ENCODE measurements at places on chromosomes 6 and 20.

DNA sequence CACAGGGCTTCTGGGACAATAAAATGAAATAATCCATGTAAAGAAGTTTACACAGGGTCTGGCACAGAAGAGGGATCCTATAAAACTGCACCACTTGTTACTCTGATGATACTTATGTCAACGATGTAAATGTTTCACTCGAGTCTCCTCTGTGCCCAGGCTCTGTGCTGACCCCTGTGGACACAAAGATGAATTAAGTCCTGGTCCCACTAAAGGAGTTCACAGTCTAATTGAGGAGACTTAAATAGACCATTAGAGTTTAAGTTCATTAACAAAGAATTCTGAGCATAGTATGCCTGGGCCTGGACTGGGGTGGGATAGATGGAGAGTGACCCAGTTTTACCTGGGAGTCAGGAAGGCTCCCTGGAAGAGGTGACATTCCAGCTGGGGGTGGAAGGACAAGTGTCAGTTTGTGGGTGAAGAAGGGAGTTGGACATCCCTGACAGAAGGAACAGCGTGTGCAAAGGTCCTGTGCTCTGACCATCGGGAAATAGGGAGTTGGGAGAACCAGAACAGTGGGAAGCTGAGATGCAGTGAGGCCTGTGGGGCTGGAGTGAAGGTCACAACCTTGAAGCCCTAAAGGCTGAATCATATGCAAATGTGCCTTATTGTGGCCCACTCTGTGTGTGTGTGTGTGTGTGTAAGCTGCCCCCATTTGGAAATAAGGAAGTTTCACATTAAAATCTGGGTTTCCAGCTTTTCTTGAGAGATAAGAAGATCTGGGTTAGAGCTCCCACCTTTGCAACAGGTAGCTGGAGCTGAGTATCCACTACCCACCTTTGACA is 1.1 kb downstream of the OCSTAMP start:
- no peak for DNase-seq

DNA sequence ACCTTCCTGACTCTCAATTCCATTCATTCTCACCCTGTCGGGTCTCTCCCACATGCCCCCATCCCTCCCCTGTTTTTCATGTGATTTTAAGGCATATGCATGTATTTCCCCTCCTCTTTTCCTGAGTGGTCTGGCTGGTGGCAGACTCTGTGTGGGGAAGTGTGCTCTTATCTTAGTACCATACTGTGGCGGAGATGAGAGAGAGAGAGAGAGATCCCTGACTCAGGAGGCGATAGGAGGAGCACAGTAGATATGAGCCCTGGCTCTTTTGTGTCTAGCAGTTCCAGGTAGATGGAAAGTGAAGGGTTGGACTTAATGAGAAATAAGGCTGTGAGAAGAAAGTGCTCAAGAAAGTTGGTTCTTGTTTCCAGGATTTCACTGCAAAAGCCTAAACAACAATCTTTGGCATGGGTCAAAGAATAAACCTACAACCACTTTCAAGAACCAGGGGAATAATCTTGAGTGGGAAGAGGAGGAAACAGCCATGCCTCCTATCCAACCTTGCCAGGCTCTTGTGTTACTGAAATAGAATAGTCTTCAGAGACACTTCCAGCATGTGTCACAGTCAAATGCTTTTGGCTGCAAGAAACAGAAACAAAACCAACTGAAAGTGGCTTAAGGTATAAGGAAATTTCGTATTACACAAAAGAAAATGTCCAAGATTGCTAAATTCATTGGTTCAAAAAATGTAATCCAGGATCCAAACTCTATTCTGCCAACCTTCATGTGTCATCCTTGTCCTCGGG is 123.8 kb upstream of the MYLIP start:
- no peak for DNase-seq

GRCh38 chr6:140845701-140846100 is 1287.0 kb upstream of the GJE1 start:
- no peak for DNase-seq

DNA sequence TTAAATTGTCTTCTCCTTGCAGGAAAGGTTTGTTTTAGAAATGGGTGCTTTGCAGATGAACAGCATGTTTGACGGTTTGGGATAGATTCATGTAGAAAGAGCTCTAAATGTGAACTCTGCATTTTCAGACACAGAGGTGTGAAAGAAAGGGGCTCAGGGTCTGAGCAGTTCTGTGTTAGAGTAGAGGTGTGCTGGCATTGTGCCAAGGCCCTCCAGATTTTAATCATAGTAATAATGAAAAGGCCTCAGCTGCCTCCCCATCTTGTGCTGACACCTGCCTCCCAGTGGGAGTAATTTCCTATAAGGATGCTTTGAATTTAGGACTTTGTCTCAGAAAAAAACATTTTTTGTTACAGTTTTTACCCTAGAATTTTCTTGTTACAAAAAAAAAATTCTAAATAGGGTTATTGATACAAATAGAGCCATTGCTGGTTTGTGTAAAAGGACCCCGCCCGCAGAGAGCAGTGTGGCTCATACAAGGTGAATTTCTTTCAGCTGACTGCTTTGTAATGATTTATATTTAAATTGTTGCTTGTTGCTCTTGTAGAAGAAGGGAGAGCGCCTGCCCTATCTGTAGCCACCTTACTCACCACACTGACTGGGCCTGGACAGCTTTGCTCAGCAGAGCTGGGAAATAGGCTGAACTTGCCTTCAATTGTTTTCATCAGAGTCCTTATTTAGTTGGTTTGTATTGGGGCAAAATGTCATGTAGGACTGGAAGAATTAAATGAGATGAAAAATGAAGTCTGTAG is 294.5 kb downstream of the ZFAND3 start:
- no peak for DNase-seq

GRCh38 chr6:125844989-125845388 is 54.2 kb downstream of the NCOA7 start:
- no peak for DNase-seq

- no peak for DNase-seq
These were observed 61.5 kb downstream of the SEL1L2 start for GRCh38 chr20:13928901-13929300.

GRCh38 chr6:15426901-15427300 is 181.0 kb downstream of the JARID2 start:
- DNase-seq = no peak

- DNase-seq = no peak
These were observed 21.7 kb downstream of the MDFI start for GRCh38 chr6:41659935-41660334.

GRCh38 chr6:160041608-160042007 is 72.7 kb downstream of the IGF2R start:
- no peak for DNase-seq

- DNase-seq = no peak
These were observed 124.4 kb downstream of the TCP11 start for GRCh38 chr6:35016502-35017321.

GRCh38 chr6:119066517-119066916 is 11.9 kb downstream of the FAM184A start:
- no peak for DNase-seq

All from effector CD8-positive, alpha-beta T cell (primary cell).